SW 1271 (cell line): ENCODE measurements at places on chromosomes 4 and X.

DNA sequence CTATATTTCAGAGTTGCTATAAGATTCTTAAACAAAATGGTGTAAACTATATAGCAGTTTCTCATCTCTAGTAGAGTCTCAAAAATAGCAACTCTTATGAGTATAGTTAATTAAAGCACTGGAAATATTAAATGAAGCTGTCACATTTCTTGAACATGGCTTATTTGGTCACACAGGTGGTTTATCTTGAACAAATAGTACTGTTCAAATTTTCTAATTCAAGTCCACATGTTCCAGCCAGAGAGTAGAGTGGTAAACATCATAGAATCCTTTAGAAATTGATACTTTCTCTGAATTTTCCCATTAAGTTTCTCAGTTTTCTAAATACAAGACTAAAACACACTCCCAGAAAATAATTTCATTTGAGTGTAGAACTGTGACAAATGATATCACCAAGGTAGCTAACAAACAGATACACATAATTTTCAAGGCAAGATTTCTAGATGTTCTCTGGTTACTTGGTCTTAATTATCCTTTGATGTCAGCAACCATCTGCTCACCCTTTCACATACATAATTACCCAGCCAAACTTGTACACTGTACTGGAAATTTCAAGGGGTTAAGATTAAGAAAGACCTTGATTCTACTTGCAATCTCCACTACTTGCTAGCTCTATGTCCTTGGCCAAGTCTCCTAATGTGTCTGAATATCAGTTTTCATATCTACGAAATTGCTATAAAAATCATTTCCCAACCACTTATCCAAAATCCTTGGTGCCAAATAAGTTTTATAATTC, 24.3 kb upstream of the PAK3 start:
- DNase-seq: no peak

DNA sequence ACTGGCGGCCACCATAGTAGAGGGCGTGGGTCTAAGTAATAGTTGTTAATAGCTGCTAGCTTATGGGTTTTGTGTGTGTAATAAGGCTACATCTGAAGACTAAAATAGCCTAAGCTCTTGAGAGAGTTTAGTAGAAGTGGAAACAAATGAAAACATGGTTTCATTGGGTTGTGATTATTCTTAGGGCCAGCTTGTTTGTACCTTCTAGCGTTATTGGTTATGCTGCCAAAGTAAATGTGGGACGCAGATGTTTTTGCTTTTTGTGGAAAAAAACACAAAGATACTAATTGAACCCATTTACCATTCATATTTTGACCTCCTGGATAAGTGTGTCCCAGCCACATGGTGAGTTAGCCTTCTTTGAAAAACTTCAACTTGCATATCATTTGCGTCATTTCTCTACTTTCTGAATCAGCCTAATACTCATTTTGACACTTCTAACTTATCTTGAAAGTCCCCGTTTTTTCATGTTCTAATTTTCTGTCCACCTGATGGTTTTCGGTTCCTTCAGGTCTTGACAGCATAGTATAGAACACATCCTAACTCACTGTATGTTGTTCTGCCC, 305.3 kb downstream of the FRMPD4 start:
- DNase-seq: no peak

DNA sequence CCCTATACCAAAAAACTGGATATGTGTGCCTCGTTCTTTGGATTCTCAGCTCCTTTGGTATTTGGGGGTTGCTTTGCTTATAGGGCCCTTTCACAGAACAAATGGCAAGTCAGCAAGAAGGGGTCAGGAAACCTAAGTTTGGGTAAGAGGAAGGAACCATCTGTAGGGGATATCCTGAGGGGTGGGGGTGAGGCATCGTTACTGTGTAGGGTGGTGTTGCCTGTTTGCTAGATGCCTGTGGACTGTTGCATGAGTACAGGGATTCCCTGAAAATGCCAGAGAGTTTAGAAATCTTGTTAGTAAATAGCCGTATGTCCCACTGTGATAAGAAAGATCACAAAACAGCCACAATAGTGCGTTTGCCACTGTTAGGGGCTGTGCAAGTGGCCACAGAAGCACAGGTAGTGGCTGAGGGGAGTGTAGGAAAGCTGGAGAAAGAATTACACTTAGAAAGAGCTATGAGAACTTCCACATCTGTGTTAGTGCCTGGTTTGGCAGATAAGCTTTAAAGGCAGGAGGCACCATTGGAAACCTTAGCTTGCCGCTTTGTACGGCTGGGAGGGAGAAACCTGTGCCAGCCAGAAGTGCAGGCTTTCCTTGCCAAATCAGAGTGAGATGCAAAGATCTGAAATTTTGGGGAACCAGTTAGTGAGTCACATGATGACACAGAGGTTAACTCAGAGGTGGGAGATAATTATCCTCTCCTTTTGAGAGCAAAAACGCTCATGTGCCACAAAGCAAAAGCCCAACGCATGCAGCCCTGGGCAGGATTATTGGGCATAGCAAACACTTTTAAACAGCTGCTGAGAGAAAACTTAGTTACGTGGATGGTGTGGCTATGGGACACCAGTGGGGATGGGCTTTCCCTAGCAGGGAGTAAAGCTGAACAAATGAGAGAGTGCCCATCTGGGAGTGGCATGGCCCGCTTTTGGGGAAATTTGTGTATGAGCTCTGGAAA, 343.7 kb downstream of the ARAP2 start:
- no peak for DNase-seq

DNA sequence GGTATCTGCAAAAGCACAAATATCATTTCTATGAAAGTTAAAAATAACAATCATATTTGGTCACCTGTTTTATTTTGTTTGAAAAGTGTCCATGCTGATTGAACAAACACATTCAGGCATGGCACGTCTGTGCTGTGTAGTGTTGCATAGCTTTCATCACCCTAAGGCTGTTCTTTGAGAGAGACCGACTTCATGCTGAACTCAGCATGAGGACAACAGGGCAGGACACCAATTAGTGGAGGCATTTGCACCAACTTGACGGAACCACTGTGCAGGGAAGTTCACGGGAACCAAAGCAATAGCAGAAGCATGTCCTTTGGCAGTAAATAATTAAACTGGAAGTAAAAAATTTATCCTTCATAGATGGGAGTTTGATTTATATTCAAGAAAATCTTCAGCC, 158.4 kb upstream of the SLC7A11 start:
- DNase-seq: no peak

DNA sequence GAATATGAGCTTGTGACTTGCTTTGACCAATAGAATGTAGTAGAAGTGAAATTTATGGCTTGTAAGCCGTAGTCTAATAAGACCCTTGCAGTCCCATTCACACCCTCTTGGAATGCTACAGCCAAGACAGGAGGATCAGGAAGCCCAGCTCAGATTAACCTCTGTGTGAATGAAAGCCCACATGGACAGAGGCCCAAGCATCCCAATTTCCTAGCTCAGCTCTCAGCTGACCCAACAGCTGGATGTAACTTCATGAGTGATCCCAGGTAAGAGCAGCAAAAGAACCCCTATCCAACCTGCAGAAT, 12.8 kb upstream of the PPM1K start:
- DNase-seq: no peak

- no peak for DNase-seq
Observed at GRCh38 chrX:110578270-110578669, 217.3 kb downstream of the CHRDL1 start.

DNA sequence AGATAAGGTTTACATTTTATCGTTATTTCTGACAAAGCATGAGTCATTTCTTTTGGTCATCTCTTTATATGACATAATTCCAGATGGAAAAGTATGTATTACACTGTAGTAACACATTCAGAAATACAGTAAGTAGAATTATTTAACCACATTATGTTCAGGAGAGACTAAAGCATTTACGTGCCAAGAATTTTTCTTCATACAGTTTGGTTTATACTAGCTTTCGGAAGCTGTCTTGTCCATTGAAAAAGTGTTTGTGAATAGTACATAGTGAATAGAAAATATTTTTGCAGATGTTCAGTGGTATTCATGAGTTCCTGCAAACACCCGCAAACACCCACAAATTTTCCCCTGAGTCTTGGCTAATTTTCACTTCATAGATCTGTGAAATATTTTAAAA, 1033.0 kb upstream of the INTU start:
- no peak for DNase-seq

DNA sequence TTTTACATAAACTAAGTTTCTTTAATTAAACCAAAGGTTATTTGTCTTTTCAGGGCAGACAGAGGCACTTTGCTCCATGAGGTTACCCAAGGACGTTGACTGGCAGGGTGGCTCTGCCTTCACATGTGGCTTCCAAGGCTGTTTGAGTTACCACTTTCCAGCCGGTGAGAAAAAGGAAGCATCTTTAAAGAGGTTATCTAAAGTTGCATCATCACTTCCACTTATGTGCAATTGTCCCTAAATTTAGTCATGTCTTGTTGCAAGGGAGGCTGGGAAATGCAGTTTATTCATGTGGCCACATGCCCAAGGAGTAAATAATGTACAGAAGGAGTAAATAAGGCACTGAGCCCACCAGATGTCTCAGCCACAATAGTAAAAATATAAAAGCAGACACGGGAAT, 29.0 kb upstream of the RAP1GDS1 start:
- no peak for DNase-seq

- DNase-seq: no peak
Observed at GRCh38 chr4:70575964-70576363, 16.1 kb upstream of the AMBN start.

DNA sequence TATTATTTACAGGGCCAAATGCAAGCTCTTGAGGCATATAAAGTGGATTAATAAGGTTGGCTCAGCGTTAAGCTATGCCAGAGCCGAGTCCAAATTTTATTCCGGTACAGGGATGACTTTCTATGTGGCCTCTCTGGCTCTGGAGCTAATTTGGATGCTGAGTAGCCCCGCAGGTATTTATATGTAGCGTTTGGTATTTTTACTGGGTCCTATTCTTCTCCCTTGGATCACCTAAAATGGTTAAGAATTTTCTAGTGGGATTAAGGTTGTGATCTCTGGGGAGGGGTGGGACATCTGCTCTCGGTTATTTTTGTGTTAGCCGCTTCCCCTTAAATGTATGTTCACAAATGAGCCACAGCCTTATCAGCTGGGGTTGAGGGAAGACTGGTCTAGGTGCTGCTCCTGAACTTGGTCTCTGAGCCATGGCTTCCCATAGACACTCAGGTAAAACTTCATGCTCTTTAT, 49.4 kb downstream of the FHL1 start:
- DNase-seq: no peak

DNA sequence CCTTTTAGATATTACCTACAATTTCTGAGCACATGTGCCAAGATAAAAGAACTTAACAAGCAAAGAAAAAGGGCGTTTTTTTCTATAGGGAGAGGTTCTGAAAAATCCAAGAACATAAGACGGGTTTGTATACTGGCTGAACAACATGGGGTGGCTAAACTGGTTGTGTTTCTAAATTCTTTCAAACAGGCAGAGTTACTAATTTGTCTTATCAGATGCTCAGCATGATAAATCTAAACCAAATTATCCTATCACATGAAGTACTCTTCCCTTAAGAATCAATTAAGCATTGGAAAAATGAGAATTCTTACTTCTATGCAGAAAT, 45.4 kb upstream of the PGM2 start:
- no peak for DNase-seq

DNA sequence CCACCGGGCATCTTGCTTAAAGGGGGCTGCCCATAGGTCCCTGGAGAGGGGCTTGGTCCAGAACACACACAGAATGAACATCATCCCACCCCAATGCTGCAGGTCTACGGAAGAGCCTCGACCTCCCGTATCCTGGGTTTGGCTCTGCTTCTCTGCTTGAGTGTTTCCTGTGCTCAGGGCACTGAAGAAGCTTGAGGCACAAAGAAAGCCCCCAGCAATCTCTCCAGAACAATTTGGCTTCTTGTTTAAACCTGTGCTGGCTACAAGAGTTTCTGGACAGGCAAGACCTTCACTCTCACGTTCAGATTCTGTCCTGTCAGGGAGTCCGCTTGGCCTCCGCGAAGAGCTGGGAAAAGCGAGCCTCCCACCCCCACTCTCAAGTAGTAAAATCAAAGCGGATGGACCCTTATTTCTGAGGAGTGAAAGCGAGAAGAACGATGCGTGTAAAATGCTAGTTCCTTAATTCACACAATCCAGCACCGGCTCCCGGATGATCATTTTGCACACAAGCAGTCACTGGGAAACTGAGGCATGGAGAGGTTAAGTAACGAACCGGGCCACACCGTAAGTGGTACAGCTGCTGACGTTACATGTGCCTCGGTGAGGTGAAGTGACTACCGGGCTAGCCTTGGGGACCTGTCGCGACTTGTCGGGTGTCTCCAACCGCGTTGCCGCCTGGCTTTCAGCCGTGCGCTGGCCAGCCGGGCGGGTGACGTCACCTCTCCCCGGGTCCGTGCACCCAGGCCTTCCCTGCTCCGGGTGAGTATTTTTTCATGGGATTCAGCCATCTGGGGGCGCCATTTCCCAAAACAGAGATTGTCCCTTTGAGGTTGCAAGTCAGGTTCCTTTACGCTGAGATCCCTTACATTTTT, 3.1 kb upstream of the SFRP2 start:
- no peak for DNase-seq

- DNase-seq: no peak
Observed at GRCh38 chr4:162852642-162853041, 314.0 kb downstream of the NAF1 start.
